Activated CD8-positive, alpha-beta memory T cell treated with anti-CD3 and anti-CD28 coated beads for 1 hour (primary cell): ENCODE measurements at places on chromosomes 6 and 20.

- DNase-seq: no peak
These were observed 41.3 kb downstream of the CDYL start for GRCh38 chr6:4817551-4817950.

DNA sequence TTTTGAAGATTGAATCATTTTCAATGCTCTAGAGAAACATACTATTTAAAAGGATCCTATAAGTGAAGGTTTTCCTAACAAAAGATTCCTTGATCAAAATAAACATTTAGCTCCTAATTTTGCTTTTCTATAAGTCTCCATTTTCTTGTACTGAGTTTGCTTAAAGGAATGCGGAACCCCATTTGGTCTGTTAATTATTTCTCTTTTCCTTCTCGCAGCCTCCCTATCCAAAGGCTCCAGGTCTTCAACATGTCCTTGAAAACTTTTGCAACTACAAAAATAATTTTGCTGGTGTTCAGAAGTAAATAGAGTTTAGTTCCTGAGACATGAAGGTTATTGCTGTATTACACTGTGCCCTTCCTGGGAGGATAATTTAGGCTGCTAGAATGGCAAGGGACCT lies 8.3 kb upstream of the NPEPL1 start:
- no peak for DNase-seq

DNA sequence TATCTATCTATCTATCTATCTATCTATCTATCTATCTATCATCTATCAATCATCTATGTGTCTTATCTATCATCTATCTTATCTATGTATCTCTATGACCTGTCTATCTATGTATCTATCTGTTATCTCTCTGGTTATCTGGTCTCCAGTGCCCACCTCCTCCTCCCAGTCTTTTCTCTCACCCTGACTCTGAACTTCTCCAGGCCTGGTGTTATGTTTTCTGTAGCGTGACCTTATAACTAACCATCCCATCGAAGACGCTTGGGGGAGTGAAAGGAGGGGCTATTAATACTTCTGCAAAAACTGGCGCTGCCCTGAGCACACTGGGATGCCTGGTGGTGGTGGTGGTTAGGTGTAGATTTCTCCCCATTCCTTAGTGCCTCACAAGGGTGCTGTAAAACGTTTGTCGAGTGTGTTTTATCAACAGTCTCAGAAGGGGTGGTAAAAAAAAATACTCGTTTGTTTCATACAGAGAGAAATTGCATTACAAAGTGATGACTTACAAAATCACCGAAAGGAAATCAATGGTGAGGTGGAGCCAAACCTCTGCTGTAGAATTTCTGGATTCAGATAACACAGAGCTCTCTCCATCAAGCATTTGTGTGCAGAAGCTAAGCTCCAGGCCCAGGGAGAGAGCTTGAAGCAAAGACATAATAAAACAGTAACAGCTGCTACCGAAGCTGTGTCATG lies 156.2 kb downstream of the BCAS1 start:
- DNase-seq: no peak

- no peak for DNase-seq
These were observed 39.7 kb downstream of the TAF4 start for GRCh38 chr20:62025832-62026563.

- DNase-seq: no peak
These were observed 160.9 kb downstream of the MRPL14 start for GRCh38 chr6:43966374-43966658.

DNA sequence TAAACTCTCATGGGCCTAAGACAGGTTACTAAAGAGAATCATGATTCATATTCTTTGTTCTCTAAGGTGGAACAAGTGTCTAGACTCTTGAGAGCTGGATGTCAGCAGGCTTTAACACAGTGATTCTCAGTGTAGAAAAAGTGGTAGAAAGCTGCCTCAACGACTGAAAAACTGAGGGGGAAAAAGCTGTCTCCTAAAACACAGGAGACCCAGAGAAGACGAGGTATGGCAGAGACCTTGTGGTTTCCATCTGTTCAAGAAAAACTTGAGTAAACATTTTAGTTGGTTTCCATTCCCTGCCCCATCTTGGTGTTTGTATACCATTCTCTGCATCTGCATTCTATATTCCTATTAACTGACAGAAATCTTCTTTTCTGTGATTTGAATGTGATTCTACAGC lies 57.6 kb upstream of the MAP3K7 start:
- DNase-seq: no peak

- DNase-seq: no peak
These were observed 320.2 kb downstream of the BTBD9 start for GRCh38 chr6:38319256-38320212.

- DNase-seq: no peak
These were observed 27.5 kb upstream of the AFDN start for GRCh38 chr6:167799033-167799821.

GRCh38 chr20:34595377-34596184 lies 37.1 kb downstream of the MAP1LC3A start:
- DNase-seq: no peak

- DNase-seq: no peak
These were observed 645.8 kb upstream of the ARID1B start for GRCh38 chr6:156131221-156131903.

- no peak for DNase-seq
These were observed 44.3 kb upstream of the BCLAF1 start for GRCh38 chr6:136333824-136334464.

DNA sequence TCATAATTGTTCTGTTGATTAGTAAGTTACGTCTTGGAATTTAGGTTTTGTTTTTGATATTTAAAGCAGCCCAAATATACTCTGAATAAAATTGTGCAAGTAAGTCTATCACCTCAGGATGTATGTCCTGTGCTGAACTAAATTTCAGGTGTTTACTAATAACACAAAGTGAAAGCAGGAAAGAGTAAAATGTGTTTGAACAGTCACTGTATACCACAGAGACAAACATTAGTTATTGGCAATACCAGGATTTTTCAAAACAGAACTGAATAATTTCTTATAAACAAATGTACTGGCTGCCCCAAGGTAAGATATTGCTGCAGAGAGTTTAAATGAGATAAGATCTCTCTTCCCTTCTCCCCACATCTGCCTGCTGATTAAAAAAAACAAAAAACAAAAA lies 404.7 kb upstream of the RUNX2 start:
- no peak for DNase-seq

DNA sequence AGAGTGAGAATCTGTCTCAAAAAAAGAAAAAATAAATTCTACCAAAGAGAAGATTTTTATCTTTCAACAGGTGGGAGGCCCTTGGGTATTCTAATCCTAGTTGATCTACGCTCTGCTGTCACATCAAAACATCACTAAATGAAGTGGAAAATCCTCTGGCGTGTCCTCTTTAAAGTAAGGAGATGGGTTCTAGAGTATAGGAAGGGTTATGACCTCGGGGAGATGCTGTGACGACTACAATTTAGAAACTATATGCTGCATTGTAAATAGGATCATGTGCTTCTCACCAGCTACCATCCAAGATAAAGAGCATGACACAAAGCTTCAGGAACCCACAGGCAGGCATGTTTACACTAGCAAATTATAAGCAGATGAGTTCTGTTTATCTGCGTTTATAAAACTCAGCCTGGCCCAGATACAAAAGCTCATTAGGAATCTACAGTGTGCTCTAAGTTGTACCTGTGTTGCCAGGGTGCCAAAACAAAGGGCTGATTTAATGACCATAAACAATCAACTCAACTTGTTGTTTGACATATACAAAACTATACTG lies 197.1 kb upstream of the PLN start:
- DNase-seq: no peak

- DNase-seq: no peak
These were observed 3.4 kb upstream of the MAFB start for GRCh38 chr20:40692240-40693011.

DNA sequence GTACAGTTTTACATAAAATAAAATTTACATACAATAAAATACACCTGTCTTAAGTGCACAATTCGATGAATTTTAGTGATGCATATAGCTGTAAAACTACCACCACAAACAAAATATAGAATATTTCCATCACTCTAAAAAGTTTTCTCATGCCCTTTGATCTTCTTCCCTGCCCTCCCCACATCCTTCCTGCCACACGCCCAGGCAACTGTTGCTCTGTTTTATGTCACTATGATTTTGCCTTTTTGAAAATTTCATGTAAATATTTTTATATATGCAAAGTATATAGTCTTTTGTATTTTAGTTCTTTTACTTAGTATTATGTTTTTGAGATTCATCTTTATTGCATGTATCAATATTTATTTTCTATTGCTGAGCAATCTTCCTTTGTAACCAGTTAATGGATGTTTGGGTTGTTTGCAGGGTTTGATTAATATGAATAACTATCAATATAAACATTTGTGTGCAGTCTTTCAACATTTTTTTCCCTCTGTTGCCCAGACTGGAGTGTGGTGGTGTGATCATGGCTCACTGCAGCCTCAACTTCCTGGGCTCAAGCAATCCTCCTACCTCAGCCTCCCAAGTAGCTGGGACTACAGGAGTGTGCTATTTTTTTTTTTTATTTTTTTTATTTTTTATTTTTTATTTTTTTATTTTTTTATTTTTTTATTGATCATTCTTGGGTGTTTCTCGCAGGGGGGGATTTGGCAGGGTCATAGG lies 23.8 kb upstream of the SAMHD1 start:
- DNase-seq: no peak

- no peak for DNase-seq
These were observed 405.6 kb downstream of the BTBD9 start for GRCh38 chr6:38234141-38234540.

DNA sequence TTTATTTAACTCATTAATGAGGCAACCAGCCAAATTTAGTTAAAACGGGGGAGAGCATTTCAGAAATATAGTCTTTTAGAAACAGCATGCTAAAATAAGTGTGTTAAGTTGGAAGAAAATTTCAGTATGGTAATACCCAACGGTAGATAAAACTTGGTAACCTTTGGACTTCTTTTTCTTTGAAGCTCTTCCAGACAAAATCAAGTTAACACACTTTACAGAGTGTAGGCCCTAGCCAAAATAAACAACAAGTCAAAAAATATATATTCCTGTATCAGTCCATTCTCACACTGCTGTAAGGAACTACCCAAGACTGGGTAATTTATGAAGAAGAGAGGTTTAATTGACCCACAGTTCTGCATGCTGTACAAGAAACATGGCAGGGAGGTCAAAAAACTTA lies 279.6 kb downstream of the HIVEP2 start:
- no peak for DNase-seq

DNA sequence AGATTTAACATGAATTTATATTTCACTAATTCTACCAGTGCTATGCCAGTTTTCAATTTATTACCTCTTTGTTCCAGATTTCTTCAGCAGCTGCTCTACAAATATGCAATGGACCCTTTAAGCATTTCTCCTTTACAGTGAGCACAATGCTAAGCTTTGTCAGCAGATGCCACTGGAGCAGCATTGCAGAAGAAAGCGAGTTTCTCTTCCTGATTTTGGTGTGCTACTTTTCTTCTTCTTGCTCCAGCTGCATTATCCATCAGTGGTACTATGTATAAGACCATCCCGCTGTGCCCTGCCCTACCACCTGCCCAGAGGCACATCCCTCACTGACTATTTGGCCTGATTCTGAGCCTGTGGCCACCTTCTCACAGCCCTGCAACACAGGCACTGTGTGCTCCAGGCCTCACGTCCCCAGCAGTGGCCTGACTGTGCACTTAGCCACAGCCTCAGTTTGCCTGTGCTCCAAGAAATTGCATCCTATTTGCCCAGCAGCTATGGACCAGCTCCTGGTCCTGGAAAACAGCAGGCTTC lies 84.1 kb downstream of the TNFAIP3 start:
- DNase-seq: no peak

DNA sequence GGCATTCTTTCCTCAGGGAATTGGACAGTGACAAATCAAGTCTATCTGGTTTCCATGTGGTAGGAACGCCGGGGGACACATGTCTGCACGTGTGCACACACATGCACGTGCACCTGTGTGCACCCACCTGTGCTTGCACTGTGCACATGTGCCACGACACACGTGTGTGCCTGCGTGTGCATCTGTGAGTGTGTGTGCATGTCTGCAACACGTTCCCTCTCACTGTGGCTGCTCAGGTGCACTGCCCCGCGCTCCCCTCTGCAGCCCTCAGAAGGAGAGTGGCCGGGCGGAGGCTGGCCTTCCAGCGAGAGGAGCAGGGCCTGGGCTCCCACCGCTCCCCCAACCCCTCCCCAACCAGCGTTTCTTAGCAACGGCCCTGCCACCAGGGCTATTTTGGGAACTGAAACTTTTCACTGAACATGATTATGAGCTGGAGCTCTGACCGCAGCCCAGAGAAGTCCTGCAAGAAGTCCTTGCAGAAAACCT lies 147.8 kb downstream of the PHACTR3 start:
- no peak for DNase-seq

DNA sequence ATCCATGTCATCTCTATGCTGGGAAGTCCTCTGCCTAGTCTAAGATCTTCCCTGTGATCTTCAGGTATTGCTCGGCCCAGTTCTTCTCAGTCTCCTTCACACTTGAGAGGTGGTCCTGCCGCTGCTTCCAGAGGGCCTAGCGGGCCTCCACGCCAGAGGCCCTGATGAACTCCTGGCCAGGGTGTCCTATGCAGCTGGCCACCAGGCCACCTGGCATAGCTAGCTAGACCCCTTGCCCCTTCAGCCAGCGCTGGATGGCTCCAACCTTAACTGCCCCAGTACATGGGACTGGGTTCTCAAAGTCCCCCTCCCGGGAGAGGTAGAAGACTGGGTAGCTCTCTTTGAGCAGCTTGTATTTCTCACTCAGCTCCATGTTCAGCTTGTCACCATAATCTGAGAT lies 81.1 kb downstream of the ZFP64 start:
- DNase-seq: no peak

DNA sequence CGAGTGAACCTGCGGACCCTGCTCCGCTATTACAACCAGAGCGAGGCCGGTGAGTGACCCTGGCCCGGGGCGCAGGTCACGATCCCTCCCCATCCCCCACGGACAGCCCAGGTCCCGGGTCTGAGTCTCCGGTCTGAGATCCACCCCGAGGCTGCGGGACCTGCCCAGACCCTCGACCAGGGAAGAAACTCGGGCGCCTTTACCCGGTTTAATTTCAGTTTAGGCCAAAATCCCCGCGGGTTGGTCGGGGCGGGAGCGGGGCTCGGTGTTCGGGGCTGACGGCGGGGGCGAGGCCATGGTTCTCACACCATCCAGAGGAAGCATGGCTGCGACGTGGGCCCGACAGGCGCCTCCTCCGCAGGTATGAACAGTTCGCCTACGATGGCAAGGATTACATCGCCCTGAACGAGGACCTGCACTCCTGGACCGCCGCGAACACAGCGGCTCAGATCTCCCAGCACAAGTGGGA lies 46.9 kb upstream of the TRIM26 start:
- no peak for DNase-seq

DNA sequence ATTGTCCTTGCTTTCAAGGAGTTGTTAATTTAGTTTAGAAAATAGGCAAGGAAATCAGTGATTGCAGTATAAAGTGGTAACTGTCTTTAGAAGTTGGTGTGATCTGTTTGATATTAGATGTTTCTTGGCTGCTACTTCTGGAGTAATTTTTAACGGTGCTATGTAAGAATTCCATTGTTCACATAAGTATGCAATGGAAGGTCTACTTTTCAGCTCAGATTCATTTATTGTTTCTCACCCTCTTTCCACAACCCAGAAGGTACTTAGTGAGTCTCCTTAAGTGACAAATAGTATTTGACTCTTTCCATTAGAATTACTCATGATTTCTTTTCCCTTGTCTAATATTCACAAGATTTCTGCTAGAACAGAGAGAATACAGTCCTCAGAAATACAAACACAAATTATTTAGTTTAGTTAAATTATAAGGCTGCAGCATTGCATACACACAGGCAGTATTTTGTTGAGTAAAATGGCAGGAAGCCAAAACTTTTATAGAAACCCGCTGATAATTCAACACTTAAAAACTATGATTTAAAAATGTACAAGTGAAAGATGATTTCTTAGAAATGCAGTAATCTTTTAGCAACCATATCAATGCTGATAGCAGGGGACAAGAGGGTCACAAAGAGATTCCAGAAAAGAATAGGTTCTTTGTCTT lies 554.3 kb downstream of the CD109 start:
- no peak for DNase-seq
